ENCODE measurements at places on chromosomes 1 and 21.

DNA sequence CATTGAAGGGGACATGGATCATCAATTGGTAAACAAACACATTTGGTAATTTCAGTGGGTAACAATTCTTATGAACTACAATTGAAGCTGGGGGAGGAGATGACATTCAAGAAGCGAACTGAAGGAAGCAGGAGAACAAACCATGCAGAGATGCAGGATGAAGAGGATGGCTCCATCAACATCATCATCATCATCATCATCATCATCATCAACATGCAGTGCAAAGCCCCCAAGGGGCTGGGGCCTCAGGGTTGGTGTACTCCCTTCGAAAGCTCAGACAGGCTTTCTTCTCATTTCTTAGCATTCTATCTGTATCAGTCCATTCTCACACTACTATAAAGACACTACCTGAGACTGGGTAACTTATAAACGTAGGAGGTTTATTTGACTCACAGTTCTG, 105.8 kb downstream of the DUSP10 start:
- no peak for DNase-seq
- H3K36me3 ChIP-seq = no peaks in the 10 kb centered on the region
- no peaks in the 10 kb centered on the region for H3K27me3 ChIP-seq
- peaks cover 4% of the 10 kb centered on the region for H3K4me1 ChIP-seq

DNA sequence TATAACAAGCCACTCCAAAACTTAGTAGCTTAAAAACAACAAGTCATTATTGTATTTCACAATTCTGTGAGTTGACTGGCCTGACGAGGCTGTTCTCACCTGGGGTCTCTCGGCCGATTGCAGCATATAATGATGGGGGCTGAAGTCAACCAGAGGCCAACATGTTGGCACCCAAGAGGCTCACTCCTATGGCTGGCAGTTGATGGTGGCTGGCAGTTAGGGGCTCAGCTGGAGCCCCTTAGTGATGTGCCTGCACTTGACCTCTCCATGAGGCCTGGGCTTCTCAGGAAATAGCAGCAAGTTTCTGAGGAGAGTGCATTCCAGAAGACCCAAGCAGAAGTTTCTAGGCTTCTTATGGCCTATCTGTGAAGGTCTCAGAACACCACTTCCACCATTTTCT, 459.4 kb downstream of the NPHP4 start:
- H3K4me3 ChIP-seq = no peak overlapping the region
- H3K27ac ChIP-seq = no peak overlapping the region
- H3K27me3 ChIP-seq = no peaks in the 10 kb centered on the region
- DNase-seq = no peak
- no peaks in the 10 kb centered on the region for H3K4me1 ChIP-seq

DNA sequence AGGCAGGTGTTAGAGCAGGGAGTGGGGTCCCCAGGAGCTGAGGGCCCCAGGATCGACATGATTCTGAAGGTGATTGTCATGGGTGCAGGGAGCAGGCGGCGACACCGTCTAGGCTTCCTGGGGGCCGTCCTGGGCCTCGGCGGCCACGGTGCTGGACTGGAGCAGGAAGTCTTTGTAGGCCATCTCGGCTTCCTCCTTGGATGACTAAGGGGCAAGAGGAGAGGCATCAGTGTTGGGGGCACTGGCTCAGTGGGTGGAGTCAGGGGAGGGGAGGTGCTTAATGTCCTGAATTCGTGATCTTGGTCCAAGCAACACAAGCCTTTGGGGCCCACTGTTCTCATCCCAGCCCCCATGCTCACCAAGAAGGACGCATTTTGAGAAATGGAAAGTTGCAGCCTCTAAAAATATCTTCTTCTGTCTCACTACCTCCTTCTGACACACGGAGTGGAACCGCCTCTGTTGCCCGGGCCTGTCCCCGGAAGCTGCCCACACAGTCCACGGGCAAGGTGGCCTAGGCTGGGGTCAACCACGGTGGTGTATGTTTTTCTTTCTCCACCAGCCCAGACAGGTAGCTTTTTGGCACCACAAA, 8.6 kb upstream of the FCMR start:
- H3K36me3 ChIP-seq = no peaks in the 10 kb centered on the region
- H3K27ac ChIP-seq = no peak overlapping the region
- H3K27me3 ChIP-seq = no peaks in the 10 kb centered on the region
- H3K4me3 ChIP-seq = no peak overlapping the region
- no peak for DNase-seq

DNA sequence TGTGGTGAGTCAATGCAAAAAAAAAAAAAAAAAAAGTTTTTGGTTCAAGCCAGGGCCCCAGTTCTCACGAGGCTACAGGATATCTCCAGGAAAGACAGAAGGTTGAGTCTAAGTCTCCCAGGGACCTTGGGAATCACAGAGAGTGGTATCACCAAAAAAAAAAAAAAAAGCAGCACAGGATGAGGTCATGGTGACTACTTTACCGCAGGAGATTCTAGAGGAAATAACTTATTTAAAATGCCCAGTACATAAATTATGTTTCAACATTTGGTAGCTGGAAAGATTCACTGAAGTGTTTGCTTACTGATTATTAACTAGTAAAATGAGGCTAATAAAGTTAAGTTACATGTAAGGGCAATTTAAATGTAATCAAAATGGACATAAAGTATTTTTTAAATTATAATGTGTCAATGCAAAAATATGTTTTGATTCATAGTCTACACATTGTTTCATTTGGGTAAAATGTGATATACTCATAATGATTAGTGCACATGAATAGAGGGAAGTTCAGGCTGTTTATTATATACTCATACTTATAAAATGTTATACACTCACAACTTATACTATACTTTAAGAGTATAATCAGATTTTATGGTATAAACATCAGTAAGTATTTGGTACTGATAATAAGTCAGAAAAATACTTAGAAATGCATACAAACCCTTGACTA, 84.1 kb downstream of the PLPPR5 start:
- no peak for DNase-seq
- no peak overlapping the region for H3K4me3 ChIP-seq

- H3K4me3 ChIP-seq = no peak overlapping the region
- no peaks in the 10 kb centered on the region for H3K36me3 ChIP-seq
- H3K27me3 ChIP-seq = no peaks in the 10 kb centered on the region
- H3K4me1 ChIP-seq = peaks cover 3% of the 10 kb centered on the region
- no peak overlapping the region for H3K27ac ChIP-seq
- peak; percentile 86 for DNase-seq
Observed at GRCh38 chr1:208475951-208476845, 232.0 kb upstream of the PLXNA2 start.

- H3K4me1 ChIP-seq = no peaks in the 10 kb centered on the region
- no peaks in the 10 kb centered on the region for H3K27me3 ChIP-seq
- H3K36me3 ChIP-seq = peaks cover 17% of the 10 kb centered on the region
Observed at GRCh38 chr1:151210830-151211229, 12.5 kb downstream of the PIP5K1A start.

- no peak overlapping the region for H3K4me3 ChIP-seq
- H3K36me3 ChIP-seq = no peaks in the 10 kb centered on the region
- no peak overlapping the region for H3K27ac ChIP-seq
- DNase-seq = peak; percentile 32
Observed at GRCh38 chr1:214326406-214326805, 45.4 kb downstream of the SMYD2 start.

DNA sequence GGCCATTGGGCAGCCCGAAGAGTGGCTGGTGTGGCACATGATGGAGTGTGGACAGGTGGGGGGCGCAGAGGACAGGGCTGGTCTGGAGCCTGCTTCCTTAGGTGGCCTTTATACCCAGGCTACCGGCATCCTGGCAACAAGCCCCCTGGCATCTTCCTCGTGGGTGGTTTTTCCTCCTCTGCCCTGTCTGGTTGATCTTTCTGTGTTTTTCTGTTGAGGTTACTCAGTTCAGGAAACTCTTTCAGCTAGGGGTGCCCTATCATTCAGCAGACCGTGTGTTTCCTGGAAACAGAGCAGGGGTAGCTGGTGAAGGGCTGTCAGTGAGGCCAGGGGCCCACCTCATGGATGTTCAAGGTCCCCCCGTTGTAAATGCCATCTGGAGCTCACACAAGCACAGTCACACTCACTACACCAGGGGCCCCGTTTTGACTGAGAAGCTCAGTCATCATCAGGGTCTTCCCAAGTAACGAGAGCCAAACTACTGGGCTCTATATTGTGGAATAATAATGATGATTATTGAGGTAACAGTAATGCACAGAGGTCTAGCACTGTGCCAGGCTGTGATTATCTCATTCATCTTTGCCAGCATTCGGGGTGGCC, at the start of gene KRTAP12-4:
Gene KRTAP12-4 (minus strand): TSS at position 84 of the 600 bp plus-strand sequence. CDS start 45 bp downstream, at position 39.
- no peaks in the 10 kb centered on the region for H3K36me3 ChIP-seq
- H3K4me1 ChIP-seq = peaks cover 17% of the 10 kb centered on the region
- H3K4me3 ChIP-seq = no peak within 1 kb of the TSS
- H3K27me3 ChIP-seq = no peaks in the 10 kb centered on the region

GRCh38 chr1:97573553-97573952, 347.3 kb downstream of the DPYD start:
- H3K36me3 ChIP-seq = no peaks in the 10 kb centered on the region
- H3K27me3 ChIP-seq = no peaks in the 10 kb centered on the region
- H3K4me3 ChIP-seq = no peak overlapping the region
- DNase-seq = no peak

- no peak overlapping the region for H3K4me3 ChIP-seq
- peaks cover 14% of the 10 kb centered on the region for H3K4me1 ChIP-seq
- no peaks in the 10 kb centered on the region for H3K36me3 ChIP-seq
- no peaks in the 10 kb centered on the region for H3K27me3 ChIP-seq
- peak; percentile 95 for DNase-seq
Observed at GRCh38 chr1:205273551-205273982, 45.8 kb downstream of the TMCC2 start.
